ENCODE measurements at places on chromosomes 11 and 22.

DNA sequence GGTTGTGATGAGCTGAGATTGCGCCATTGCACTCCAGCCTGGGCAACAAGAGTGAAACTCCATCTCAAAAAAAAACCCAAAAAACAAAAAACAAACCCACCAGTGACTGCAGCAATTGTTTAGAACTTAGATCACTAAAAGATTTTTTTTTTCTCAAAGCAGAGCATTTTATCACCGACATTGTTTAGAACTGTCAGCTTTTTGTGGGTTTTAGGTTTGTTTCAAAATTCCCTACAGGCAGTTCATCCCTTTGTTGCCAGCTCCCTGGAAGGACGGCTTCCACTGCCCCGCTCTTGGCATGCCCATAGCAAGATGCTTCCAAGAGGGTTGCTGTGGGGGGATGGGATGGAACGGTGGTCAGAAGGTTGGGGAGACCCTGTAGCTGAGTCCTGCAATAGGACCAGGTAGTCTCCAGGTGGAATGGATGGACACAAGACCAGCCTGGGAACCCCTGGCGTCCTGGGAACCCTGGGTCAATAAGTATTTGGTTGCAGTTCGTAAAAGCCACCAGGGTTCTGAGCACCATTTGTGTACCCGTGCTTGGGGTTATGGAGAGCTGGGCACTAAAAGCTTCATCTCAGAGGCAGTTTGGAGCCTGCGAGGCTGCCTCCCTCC, 46.7 kb downstream of the TSPAN18 start:
- no peak for DNase-seq

- DNase-seq = no peak
Observed at GRCh38 chr11:130999992-131000770, 83.9 kb upstream of the SNX19 start.

- no peak for DNase-seq
Observed at GRCh38 chr22:41367039-41367679, 14.6 kb upstream of the TEF start.

DNA sequence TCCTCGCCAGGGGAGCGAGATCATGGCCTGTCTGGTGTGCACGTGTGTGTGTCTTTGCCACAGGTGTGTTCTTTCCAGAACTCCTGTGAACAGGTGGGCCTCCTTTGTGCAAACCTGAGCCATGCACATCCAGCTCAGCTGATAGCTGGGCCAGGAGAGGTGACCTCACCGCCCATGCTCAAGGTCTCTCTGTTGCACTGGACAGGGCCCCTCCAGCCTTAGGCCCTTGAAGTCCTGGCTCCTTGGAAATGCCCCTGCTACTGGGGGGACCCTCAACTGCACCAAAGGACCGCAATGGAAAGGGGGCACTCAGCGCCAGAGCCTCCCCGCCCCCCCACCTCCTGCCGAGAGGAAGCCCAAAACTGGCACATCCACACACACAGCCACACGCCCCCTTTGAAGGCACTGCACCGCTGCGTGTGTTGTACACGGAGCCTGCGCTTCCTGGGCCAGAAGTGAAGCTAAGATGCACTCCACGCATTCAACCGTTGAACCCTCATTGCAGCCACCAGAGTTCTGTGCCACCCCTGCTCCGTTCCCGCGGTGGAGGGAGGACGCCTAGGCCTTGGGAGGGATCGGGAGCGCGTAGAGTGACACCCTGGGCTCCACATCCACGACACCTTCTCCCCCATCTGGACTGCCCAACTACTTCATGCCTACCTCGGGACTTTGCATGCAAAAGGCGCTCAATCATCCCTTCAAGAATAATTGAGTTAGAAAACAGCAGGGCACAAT, 16.4 kb upstream of the IL2RB start:
- no peak for DNase-seq

DNA sequence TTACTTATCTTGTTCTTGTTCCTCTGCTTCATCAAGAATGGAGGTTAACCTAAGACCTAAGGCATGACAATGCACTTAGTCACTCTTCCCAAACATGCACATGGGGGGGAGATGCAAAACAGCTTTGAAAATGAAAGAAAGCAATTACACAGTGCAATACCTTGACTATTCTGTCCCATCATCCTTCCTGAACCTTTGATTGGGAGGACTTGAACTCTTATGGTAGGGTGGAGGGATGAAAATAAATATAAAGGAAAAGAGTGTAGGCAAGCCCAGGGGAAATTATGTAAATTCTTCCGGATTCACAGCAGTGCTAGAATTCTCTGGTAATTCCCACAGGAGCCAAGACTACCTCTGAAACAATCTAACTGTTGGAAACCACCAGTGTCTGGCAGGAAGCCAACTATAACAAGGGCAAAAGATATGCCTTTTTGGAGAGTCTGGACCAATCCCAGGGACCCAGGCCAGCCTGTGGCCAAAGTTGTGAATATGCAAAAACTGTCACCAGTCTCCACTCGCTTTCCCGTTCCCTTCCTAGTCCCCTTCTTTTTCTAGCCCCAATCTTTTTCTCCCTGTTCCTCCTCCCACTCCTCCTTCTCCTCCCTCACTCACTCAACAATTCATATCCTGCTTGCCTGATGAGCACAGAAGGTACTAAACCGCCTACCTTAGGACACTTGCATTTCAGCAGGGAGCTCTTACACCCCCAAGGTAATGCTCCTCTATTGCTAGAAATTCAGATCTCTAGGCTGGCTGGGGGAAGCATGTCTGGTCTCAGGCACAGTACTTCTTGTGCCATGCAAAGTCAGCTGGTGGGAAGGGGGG, 2.5 kb upstream of the RCN1 start:
- DNase-seq = no peak

GRCh38 chr11:129937592-129938238, 42.3 kb upstream of the NFRKB start:
- DNase-seq = no peak

GRCh38 chr11:35785287-35786167, 123.0 kb downstream of the TRIM44 start:
- no peak for DNase-seq

DNA sequence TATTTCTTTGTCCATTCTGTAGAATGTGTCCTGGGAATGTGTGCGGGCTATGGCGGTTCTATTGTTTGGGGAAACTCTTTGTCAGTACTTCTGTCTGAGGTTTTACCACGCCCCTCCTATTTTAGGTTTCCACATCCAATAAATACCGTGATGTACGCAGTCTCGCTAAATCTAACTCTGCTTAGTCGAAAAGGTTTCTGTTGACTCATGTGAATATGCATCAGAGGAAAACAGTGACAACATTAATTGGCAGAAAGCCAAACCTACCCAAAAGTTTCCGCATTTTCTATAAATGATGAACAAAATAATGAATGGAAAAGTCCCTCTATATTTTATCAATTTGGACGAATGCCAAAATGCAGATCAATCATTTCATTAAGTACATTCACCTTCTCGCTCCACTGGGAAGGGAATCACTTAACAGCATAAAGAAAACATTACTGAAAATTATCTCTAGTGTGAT, 143.4 kb downstream of the MAML2 start:
- no peak for DNase-seq

GRCh38 chr11:45102361-45102809, 44.1 kb upstream of the PRDM11 start:
- DNase-seq = no peak

DNA sequence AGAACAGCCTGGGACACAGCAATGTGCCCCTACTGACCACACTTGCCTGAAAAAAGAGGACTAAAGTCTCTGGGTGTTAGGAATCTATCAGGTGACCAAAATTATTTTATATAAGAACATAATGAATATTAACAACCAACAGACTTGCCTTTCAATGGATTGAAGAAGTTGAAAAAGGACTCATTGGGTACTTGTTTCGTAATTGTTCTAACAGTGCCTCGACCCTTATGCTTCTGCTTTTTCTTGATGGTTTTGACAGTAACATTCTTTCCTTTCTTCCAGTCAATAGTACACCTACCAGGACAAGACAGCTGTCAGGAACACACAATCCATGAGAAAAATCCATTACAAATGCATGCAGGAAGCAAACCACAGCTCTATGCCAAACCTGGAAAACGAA, 29.0 kb upstream of the PHLDA2 start:
- no peak for DNase-seq

GRCh38 chr11:4527926-4528325, 17.1 kb upstream of the OR52M1 start:
- no peak for DNase-seq

- no peak for DNase-seq
Observed at GRCh38 chr22:29581799-29582198, 886 bp upstream of the NIPSNAP1 start.

GRCh38 chr11:3641701-3642070, at the start of gene ART5:
Gene ART5, minus strand, starts transcription at chr11:3641992. Its CDS starts 130 bp downstream, at chr11:3641862.
- DNase-seq = no peak

DNA sequence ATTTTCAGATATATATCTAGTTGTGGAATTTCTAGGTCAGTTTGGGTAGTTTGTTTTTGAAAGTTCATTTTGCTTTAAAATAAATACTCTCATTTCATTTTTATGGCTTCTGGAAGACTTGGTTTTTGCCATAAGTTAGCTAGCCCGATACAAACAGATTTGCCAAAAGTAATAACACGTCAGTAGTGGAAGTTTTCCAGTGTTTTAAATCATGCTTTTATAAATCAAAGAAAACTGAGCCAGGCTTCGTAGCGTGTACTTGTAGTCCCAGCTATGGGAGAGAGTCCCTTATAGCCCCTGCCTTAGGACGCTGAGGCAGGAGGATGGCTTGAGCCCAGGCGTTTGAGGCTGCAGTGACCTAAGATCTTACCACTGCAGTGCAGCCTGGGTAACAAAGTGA, 21.7 kb upstream of the MICALL1 start:
- no peak for DNase-seq

DNA sequence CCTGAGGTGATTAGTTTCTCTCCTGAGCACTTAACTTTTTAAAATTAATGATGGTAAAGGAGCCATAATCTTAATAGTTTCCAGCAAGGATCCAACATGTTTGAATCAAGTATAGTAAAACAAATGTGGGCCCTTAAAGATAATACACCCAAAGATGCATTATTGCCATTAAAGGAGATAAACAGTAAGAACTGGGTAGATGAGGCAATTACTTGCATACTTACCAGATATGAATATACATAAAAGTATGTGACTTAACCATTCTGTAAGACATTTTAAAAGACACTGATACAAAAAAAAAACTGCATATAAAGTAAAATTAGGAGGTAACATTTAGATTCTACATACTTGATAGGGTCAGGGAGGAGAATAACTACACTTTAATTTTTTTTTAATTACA, 48.2 kb downstream of the CADM1 start:
- DNase-seq = no peak

GRCh38 chr11:129825380-129825779, 9.7 kb downstream of the TMEM45B start:
- no peak for DNase-seq

DNA sequence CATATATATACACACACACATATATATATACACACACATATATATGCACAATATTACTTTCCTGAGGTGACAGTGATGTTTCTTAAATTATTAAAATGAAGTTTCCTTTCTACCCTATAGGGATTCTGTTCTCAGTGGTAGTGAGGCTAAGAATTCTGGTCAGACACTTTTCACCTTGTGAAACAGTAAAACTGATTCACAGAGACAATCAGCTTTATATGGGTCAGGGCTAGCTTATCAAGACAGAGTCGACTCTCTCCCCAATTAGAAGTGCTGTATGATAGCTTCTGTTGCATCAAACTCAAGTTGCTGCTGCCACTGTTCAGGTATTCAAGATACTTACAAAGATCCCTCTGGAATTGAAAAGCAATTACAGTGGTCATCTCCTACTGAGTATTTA, 68.4 kb downstream of the ZBTB44 start:
- DNase-seq = no peak

DNA sequence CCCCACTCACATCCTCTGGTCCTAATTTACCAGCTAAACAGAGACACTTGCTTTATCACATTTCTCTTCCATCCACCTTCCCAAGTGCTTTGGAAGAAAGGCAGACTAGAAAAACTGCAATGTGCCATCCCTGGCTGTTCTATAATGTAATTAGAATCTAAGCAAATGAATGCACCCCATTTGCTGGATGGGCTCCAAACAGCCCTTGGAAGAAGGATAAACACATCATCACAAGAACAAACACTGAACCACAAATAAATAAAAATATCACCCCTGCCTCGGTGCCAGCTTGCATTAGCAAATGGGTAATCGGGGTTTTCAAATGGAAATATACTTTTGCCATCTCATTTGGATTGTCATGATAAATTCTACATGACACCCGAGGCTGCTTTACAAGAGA, 296.6 kb upstream of the ISX start:
- DNase-seq = no peak

DNA sequence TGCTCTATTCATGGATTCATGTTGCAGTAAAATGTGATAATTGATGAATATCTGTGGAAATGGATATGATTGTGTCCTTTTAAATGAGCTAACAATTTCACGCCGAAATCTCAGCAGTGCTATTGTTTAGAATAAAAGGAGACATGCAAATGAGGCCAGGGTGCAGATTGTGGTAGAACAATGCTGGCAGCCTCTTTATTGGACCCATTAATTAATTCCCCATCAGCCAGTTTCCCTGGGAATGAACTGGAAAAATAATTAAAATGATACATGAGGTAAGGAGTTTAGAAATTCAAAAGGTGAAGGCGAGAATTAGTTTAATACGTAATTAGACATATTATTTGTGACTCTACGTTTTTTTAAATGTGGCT, 306.2 kb downstream of the TBC1D22A start:
- DNase-seq = no peak

DNA sequence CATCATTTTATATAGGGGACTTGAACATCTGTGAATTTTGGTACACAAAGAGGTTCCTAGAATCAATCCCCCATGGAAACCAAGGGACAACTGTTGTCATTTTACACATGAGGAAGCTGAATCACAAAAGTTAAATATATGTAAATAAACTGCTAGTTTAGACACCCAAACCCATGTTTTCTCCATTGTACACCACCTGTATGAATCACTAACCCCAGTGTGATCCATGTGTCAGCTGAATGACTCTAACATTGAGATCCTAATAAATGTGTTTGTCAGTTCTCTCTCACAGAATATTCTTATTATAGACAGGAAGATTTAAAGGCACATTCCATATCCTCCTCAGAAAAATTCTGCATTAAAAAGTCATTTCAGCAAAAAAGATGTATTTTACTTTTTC, 83.3 kb downstream of the ATG16L2 start:
- DNase-seq = no peak

- no peak for DNase-seq
Observed at GRCh38 chr11:79078456-79078855, 362.4 kb downstream of the TENM4 start.

DNA sequence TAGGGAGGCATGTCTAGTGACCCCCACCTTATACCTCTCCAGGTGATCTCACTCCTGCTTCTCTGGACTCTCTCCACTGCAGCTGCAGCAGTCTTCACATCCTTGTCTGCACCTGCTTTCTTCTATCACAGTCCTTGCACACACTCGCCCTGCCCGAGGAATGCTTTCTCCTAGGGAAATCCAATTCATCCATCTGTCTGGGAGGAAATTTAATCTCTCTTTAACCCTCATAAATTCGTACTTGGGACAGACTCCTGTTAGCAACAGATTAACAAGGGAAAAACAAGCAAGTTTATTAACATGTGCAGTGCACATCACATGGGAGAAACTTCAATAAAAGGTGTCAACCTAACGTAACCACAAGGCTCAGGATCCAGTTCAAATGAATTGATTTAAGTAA, 11.3 kb upstream of the RCN1 start:
- DNase-seq = no peak
